ENCODE measurements at places on chromosomes 6 and 20. TPM values are rescaled to one million over a fixed set of nuclear protein-coding genes. Genes with fewer than 3 reads are reported as not detected.

Gene CNR1
- total RNA-seq: 17.7 TPM

Gene CAP2
- 1.4 TPM for total RNA-seq

Gene AIF1
- total RNA-seq: 13.7 TPM

Gene FAXC
- 3.6 TPM for total RNA-seq

Gene TMEM74B
- 11.6 TPM for total RNA-seq

Gene PMEPA1
- total RNA-seq: 12.1 TPM

DNA sequence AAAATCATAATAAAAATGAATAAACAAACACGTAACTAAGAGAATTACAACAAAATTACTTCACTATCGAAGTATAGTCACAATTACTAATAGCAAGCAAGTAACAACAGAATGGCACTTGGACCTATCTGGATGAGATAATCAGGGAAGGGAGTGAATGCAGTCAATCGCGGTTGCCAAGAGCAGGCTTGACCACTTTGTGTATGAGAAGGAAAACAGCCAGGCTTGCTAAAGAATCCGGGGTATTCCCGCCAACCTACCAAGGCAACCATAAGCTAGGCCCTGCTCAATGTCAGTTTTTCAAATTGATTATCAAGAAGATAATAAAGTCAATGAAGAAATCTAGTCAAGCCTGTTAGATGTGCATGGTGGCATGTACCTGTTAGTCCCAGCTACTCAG is 39.7 kb downstream of the PXDC1 start:
- no peak for DNase-seq

DNA sequence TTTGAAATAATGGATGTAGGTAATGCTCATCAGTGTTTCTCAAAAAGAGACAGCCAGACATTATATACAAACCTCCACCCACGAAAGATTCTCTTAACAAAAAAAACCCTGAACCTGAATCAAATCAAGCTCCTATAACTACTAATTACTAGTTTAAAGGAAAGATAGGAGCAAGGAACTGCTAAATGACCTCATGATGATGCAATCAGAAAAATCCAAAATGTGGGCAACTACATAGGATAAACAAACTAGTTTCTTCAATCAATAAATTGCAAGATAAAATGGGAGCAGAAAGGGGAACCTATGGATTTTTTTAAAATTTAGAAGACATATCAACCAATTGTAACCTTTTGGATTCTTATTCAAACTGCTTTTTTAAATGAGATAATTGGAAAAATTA is 43.2 kb upstream of the TMEM30A start:
- no peak for DNase-seq

DNA sequence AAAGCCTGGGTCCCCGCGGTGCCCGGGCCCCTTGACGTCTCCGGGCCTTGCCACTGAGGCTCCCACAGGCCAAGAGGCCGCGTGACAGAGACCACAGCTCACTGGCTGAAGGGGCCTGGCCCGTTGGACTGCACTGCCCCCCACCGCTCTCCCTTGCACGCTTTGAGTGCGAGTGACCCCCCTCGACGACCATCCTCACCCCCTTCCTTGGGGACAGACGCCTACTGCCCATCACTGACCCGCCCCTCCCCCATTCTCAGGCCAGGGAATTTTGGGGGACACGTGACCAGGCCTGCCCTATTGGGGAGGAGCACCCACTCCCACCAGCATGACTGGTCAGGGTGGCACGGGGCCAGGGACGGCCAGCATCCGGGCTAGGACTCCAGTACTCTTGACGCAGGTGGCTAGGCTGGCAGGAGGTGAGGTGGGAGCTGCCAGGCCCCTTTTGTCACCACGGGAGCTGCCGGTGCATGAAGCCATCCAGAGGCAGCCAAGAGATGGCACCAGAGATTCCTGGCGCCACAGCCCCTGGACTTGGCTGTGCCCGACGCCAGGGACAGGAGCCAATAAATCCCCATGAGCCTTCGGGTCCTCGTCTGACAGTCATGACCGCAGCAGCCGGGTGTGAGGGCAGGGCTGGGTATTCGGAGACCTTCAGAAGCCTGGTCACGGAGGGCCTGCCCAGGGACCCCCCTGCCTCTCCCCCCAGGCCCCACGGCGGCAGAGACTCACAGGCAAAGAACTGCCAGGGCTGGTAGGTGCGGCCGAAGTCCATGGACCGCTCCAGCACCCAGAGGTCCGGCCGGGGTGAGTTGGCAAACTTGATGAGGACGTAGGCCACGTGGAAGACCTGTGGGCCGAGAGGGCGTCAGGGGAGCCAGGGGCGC is 14.5 kb downstream of the LAMA5 start:
- no peak for DNase-seq

DNA sequence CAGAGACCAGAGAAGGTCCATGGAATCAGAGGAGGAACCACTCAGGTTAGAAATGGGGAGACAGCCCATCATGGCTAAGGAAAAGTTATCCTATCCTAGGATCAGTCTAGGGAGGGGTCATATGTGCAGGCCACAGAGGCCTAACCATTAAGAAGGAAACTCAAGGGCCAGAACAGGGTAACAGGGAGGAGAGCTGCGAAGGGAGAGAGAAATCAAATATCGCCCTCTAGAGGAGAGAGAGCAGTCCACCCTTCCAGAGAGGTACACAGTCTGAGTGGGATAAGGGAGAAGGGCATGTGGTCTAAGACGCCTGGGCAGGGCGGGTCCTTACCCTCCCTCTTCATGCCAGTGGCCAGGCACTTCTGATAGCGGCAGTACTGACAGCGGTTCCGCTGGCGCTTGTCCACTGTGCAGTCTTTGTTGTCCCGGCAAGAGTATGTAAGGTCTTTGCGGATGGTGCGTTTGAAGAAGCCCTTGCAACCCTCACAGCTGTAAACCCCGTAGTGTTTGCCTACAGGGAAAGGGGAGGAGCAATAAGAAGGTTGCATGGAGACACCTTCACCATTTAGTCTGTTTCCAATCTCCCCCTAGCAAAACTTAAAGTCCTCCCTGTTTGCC is 2.9 kb downstream of the RXRB start:
- no peak for DNase-seq

- DNase-seq: no peak
Measured at GRCh38 chr20:6744805-6745204, 22.7 kb upstream of the BMP2 start.

- DNase-seq: no peak
Measured at GRCh38 chr6:19268117-19268516, 569.1 kb upstream of the ID4 start.

- no peak for DNase-seq
Measured at GRCh38 chr6:37696841-37697662, 631 bp downstream of the MDGA1 start.

GRCh38 chr6:43749461-43749860 is 20.6 kb upstream of the VEGFA start:
- no peak for DNase-seq

- no peak for DNase-seq
Measured at GRCh38 chr6:135505648-135506047, 8.1 kb upstream of the AHI1 start.

GRCh38 chr6:66553441-66553840 is 846.4 kb upstream of the EYS start:
- DNase-seq: no peak
